ENCODE measurements at places on chromosomes 7 and 10.

DNA sequence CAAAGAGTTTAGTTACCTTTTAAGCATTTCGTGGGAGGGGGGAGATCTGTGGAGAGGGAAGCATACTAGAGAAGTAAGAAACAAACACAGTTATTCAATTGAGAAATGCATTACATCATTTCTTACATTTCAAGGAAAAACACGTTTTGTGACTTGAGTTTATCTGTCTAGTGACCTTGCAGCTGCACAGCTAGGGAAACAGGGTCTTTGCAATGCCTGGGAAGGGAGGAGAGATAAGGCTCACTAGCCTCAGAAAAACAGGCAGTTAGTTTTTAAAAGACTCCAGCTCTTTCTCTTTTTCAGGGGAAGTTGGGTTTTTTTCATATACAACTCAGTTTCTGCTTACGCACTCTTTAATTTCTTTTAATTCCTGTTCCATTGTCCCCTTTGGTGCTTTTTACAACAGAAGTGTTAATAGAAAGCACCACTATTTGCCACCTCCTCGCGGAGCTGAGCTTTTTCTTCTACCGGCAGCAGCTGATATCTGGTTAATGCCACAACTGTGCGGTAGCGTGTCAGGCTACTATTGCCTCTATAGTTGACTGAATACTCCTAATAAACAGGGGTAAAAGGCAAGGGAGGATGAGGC, 5.6 kb downstream of the CYP3A43 start:
- no peak for DNase-seq

DNA sequence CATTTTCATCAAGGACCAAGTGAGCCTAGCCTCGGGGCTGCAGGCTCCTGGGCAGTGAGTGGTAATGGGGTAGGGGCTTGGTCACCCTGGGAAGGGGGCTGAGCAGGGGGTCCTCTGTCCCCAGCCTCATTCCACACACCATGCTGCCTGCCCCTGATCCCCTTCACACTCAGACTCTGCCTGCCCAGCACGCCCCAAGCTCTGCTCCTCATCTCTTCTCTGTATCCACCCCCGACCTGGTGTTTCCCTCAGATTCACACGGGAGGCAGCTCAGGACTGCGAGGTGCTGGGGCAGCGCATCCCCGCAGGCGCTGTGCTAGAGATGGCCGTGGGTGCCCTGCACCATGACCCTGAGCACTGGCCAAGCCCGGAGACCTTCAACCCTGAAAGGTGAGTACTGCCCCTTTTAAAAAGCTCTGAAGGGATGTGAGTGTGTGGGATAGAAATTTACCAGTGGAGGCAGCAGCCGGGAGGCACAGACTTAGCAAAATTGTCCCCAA, 47.2 kb downstream of the PARP12 start:
- no peak for DNase-seq

DNA sequence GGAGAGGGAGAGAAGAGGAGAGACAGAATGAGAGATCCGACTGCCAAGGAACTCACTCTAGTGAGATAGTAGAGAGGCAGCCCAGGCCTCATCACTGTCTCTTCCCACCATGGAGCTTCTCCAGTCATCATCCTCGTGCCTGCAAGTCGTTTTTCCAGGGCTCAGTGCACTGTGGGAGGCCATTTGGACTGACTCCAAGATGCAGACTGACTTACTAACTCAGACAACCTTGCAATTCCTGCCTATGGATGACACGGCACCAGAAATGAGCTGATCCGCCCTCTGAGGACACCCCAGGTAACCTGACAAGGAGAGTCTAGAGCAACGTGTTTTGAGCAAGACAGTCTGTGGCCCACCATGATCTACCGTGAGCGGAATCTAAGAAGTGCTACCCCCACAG, 154.9 kb downstream of the GLI3 start:
- DNase-seq, result no peak

DNA sequence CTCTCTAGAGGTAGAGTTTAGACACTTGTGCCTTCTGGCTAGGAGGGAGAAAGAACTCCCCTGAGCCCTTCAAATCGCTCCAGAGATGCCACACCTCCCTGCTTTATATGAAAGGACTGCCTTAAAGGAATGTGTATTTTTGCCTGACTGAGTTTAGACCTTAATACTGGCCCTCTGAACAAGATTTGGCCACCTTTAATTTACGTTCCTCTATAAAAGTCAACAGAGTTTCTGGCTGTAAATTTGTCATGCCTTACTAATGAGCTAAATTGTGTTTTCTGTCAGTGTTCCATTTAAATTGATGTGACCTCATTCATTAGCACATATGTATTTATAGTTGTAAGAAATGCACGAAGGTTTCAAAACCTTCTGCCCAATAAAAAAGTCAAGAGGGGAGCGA, 48.0 kb downstream of the SEMA3C start:
- no peak for DNase-seq

GRCh38 chr7:147406521-147407135, 1183.9 kb upstream of the C7orf33 start:
- no peak for DNase-seq

DNA sequence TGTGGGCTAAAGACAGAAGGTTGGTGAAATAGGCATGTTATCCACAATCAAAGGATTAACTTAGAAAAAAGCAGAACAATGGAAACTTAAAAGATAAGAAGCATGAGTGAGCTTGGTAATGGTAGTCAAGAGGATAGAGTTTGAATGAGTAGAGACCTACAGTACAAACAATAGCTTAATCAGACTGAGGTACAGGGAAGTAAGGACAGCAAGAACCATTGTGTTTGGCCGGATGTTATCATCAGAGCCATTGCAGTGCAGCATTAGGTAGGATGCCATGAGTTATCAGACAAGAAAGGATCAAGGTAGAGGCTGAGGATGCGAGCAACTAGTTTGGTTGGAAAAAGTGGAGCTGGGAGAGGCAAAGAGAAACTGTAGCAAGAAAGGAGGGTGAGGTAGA, 353.3 kb upstream of the VSTM2A start:
- DNase-seq, result no peak

- DNase-seq, result no peak
These were observed 99.9 kb downstream of the OAT start for GRCh38 chr10:124318811-124319210.

- no peak for DNase-seq
These were observed 11.0 kb downstream of the RRP12 start for GRCh38 chr10:97390091-97390490.

DNA sequence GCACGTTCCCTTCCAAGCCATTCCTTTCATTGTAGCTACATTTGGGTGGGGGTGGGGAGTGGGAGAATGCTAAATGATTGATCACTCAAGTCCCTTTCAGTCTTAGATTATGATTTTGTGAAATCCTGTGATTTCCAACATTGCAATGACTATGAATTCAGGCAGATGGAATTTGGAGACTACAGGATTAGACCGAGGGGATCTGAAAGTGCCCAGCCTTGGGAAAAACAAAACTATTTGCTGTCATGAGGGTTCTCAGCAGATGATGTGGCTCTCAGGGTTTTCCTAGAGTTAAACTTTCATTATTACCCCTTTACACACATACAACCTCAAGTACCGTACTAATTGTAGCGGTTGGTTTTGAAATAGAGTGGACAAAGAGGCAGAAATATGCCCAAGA, 4.7 kb downstream of the MACROH2A2 start:
- no peak for DNase-seq

DNA sequence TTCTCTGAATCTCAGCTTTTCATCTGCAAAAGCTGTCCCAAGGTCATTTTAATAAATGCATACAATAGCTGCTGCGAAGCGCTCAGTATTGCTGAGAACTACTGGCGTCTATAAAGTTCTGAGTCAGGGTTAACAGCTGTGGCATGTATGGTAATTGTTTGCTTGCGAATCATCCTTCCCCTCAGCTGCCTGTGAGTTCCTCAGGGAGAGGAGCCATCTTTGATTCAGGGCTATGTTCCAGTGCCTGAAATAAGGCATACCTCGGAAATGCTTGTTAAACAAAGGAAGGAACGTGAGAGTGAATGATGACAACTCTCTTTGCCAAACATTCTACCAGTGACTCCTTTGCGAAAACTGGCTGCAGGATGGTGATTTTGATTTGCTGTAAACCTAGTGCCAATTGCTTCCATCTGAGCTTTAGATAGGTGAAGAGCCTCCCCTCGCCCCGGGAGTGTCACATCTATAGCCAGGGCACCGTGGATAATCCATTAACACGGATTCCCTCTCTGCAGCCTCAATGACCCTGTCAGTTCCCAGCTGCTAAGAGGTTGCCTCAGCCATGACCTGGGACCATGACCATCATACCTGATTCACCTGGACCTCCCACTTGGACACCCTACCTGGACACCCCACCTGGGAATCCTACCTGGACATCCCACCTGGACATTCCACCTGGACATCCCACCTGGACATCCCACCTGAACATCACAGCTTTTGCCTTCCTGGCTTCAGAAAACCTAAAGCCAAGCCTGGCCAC, 39.6 kb downstream of the GPRIN2 start:
- DNase-seq, result no peak

- no peak for DNase-seq
These were observed 9.1 kb upstream of the ZNF316 start for GRCh38 chr7:6628045-6628444.

GRCh38 chr10:126909147-126909546, 3.9 kb downstream of the DOCK1 start:
- DNase-seq, result no peak
